Stomach (tissue), 19 donors: ENCODE measurements at places on chromosomes 5 and 9. TPM values are rescaled to one million over a fixed set of nuclear protein-coding genes. Genes with fewer than 3 reads are reported as not detected.

Gene CRHBP
- 0.12 TPM for polyA plus RNA-seq

- H3K36me3 ChIP-seq = no peaks in the 10 kb centered on the region
- H3K27me3 ChIP-seq = no peaks in the 10 kb centered on the region
- DNase-seq = no peak
- H3K4me3 ChIP-seq = no peak overlapping the region
- H3K27ac ChIP-seq = no peak overlapping the region
These were observed 545.3 kb downstream of the PDE4D start for GRCh38 chr5:59348189-59348588.

DNA sequence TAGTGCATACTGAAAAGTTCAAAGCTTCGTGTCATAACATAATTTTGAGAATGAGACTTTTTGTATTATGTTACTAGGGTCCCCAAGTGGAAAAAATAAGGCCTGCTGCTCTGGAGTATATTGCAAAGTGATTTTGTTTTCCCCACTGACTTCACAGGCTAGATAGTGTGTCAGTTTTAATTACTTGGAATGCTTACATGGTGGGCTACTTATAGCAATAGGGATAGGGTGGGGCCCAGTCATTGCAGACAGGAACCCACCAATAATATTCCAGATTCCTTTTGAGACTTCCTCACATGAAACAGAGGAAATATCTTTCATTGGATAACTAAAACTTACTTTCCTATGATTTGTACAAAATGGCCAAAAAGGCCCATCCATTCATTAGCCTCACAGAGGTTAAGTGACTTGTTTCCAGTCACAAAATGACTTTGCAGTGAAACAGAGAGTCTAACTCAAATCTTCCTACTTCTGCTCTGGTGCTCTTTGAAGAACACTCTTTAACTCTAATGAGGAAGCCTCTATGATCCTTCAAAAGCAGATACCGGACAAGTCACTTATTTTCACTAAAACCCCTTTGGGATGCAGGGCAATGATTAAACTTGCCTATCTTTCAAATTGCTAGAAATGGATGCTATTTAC lies 16.2 kb upstream of the MEF2C start:
- no peaks in the 10 kb centered on the region for H3K4me1 ChIP-seq
- no peaks in the 10 kb centered on the region for H3K27me3 ChIP-seq
- H3K4me3 ChIP-seq = no peak overlapping the region
- no peak for DNase-seq
- no peak overlapping the region for H3K27ac ChIP-seq

DNA sequence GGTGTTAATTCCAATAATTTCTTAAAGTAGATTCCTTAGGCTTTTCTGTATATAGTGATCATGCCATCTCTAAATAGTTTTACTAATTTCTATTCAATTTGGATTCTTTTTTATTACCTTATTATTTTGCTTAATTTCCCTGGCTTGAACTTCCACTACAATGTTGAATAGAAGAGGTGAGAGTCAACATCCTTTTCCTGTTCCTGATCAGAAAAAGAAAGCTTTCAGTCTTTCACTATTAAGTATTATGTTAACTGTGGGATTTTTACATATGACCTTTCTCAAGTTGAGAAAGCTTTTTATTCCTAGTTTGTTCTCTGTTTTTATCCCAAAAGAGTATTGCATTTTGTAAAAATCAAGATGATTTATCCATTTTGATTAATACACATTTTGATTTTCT lies 574.5 kb upstream of the TLE4 start:
- DNase-seq = no peak
- no peaks in the 10 kb centered on the region for H3K4me1 ChIP-seq
- no peaks in the 10 kb centered on the region for H3K27me3 ChIP-seq
- no peak overlapping the region for H3K27ac ChIP-seq
- H3K36me3 ChIP-seq = no peaks in the 10 kb centered on the region

Gene GABBR2
- polyA plus RNA-seq = not detected

GRCh38 chr5:14078716-14079115 lies 64.4 kb upstream of the TRIO start:
- H3K36me3 ChIP-seq = no peaks in the 10 kb centered on the region
- H3K27me3 ChIP-seq = no peaks in the 10 kb centered on the region
- no peak for DNase-seq
- no peak overlapping the region for H3K27ac ChIP-seq
- no peaks in the 10 kb centered on the region for H3K4me1 ChIP-seq
- no peak overlapping the region for H3K4me3 ChIP-seq

DNA sequence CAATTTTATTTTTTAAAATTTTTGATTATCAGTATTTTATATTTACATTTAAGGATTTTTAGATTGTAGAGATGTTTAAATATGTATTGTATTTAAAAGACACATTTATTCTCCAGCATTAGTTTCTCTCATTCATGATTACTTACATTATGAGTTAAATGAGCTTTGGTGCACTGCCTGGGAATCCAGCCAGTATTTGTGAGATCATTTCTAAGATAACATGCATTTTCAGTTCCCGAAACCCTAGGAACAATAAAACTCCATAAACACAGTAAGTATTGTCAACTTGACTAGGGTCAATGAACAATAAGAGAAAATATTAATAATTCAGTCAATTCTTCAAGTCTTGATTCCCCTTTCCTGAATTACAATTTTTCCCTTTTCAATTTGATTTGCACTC lies 403.3 kb downstream of the PLK2 start:
- H3K4me1 ChIP-seq = no peaks in the 10 kb centered on the region
- H3K36me3 ChIP-seq = no peaks in the 10 kb centered on the region
- no peak overlapping the region for H3K4me3 ChIP-seq
- no peaks in the 10 kb centered on the region for H3K27me3 ChIP-seq
- H3K27ac ChIP-seq = no peak overlapping the region

DNA sequence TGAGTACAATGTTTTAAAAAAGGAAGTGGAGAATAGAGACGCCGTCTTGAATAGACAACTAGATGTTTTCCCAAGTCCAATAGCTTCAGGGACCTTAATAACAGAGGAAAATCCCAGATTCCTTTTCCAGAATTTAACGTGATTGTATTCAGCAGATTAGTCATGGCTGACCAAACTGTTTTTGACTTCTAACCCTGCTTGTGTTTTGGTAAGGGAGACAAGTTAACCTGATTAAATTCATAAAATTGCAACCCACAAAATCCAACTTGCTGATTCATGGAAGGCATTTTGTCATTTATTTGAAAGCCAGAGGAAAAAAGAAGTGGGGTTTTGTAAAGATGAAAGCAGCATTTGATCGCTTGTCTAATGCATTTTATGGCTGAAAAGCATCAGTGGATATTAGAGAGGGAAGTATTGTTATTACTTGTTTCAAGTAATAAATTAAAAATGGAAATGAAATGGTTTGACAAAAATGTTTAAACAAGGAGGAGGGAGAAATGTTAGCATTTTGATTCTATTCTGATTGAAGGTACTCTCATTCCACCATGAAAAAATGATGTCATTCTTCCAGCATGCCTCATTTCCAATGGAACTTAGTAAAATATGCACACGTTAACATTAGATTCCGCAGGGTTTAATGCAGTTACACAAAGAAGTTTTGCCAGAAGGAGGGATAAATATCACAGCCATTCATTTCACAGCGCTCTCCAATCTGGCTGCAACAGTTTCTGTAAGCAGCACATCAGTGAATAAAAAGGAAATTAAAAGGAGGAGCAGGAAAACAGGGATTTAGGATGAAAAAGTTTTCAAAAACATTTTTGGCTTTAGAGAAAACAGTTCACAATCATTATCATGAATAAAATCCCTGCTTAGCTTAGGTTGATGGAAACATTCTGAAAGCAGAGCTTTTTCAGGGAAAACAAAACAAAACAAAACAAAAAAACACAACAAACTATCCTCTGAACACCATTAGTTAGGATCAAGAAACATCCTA lies 314.7 kb downstream of the PRR16 start:
- no peaks in the 10 kb centered on the region for H3K4me1 ChIP-seq
- H3K4me3 ChIP-seq = no peak overlapping the region
- no peak for DNase-seq
- no peaks in the 10 kb centered on the region for H3K36me3 ChIP-seq
- no peak overlapping the region for H3K27ac ChIP-seq
- no peaks in the 10 kb centered on the region for H3K27me3 ChIP-seq

Gene RMND5B
- 28.2 TPM for polyA plus RNA-seq

Gene FOXD4L6
- polyA plus RNA-seq = not detected

- H3K27ac ChIP-seq = no peak overlapping the region
These were observed 1728.3 kb upstream of the CDH9 start for GRCh38 chr5:28766565-28767158.

Gene CKMT2
- polyA plus RNA-seq = 13.0 TPM

- no peak overlapping the region for H3K27ac ChIP-seq
- no peak overlapping the region for H3K4me3 ChIP-seq
- no peaks in the 10 kb centered on the region for H3K36me3 ChIP-seq
- no peaks in the 10 kb centered on the region for H3K27me3 ChIP-seq
- no peak for DNase-seq
These were observed 77.2 kb downstream of the SLCO6A1 start for GRCh38 chr5:102421647-102422046.

DNA sequence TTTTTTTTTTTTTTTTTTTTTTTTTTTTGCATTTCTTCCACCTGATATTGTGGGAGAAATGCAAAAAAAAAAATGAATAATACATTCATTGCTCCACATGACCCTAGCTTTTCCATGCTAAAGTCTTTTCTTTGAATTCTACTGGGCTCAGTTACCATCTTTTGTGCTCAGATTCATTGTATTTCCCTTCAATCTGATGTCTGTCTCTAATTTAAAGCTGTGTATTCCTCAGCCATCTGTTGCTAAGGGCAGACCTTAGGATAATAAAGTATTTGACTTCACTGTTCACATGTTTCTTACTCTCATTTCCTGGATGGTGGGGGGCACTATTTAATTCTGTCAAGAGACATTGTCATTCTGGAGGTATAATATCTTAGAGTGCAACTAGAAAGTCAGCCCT lies 123.5 kb downstream of the FGF10 start:
- no peak overlapping the region for H3K27ac ChIP-seq
- H3K4me3 ChIP-seq = no peak overlapping the region
- no peaks in the 10 kb centered on the region for H3K36me3 ChIP-seq
- DNase-seq = no peak
- no peaks in the 10 kb centered on the region for H3K4me1 ChIP-seq

- no peaks in the 10 kb centered on the region for H3K27me3 ChIP-seq
- H3K27ac ChIP-seq = no peak overlapping the region
- no peaks in the 10 kb centered on the region for H3K36me3 ChIP-seq
- no peak overlapping the region for H3K4me3 ChIP-seq
- no peak for DNase-seq
- H3K4me1 ChIP-seq = no peaks in the 10 kb centered on the region
These were observed 59.5 kb downstream of the RORB start for GRCh38 chr9:74556685-74557084.

GRCh38 chr9:13427587-13427986 lies 148.1 kb upstream of the MPDZ start:
- no peaks in the 10 kb centered on the region for H3K36me3 ChIP-seq
- H3K27ac ChIP-seq = no peak overlapping the region
- peaks cover 4% of the 10 kb centered on the region for H3K4me1 ChIP-seq
- no peak overlapping the region for H3K4me3 ChIP-seq
- DNase-seq = peak; percentile 80
- no peaks in the 10 kb centered on the region for H3K27me3 ChIP-seq
